Astrocyte (in vitro differentiated cells and primary cell): ENCODE measurements at places on chromosomes 2 and 18.

DNA sequence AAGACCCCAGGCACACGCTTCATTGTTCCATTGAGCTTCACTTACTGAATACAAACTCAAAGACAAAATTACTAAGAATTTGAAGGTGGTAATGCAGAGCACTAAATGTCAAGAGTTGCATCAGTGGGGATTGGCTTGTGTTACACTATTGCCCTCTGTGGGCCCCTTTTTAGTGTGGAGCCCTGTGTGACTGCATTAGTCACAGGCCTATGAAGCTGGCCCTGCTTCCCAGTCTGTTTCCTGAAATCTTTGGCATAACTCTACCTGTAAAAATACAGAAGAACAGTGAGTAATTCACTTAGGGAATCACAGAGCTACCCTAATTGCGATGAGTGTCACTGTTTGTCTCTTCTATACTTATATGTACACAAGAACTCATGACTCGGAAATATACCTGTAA is 40.0 kb upstream of the STPG4 start:
- no peaks in the 10 kb centered on the region for H3K36me3 ChIP-seq
- peak; percentile 32 for DNase-seq

DNA sequence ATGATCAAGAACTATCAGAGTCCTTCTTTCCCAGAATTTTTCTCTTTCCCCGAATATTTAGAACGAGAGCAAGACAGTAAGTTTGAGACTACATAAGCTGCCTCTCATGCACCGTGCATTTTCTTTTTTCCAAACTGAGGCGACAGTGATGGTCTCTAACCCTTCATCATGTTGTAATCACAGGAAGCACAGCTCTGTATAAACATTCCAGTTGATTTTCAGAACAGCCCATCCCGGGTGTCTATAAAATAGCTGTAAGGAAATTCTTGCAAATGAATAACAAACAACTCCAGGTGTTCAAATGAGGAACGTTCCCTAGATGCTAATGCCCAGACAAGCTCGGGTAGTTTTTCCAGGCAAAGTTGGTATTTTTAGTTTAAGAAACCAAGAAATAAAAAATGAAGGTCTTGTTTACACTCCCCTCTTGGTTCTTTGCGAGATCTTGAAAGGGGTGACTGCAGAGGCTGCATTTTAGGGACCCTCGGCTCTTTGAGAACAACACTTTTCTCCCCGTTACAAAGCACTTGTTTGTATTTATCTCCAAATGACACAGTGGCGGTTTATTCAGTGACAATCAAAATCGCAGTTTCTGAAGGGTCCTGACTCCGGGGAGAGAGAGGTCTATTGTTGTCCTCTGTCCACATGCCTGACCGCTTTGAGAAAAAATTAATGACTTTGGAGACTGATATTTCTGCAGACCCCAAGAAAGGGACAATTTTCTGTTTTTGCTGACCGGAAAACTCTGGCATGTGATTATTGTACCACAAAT is 101.1 kb upstream of the NCK2 start:
- H3K4me1 ChIP-seq: peaks cover 7% of the 10 kb centered on the region
- no peak overlapping the region for H3K4me3 ChIP-seq
- no peaks in the 10 kb centered on the region for H3K36me3 ChIP-seq
- no peak for DNase-seq
- H3K27me3 ChIP-seq: peaks cover 27% of the 10 kb centered on the region

GRCh38 chr2:138421315-138421970 is 80.1 kb upstream of the SPOPL start:
- peak overlapping the region; percentile 17 for H3K27ac ChIP-seq
- no peaks in the 10 kb centered on the region for H3K27me3 ChIP-seq
- no peak overlapping the region for H3K4me3 ChIP-seq
- DNase-seq: peak; percentile 44
- peaks cover 4% of the 10 kb centered on the region for H3K4me1 ChIP-seq
- no peaks in the 10 kb centered on the region for H3K36me3 ChIP-seq

DNA sequence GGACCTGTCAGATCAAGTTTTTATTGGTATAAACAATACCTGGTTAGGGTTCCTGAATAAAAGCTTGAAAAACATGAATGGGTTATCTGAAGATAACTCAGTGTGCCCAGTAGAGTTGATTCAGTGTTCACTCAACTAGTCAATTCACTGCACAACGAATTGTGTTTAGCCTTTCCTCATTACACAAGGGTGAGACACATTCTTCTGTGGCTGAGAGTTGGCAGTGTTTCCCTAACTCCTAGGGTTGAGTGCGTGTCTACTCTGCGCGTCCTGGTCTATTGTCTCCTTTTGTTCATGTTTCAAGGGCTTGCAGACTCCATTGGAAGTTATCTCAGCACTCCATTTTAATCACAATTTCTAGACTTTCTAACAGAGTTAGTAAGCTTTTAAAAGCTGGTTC is 32.8 kb upstream of the TMEM178A start:
- H3K27ac ChIP-seq: peak overlapping the region; percentile 96
- H3K4me1 ChIP-seq: peaks cover 30% of the 10 kb centered on the region

GRCh38 chr2:164617466-164617865 is 3.8 kb downstream of the GRB14 start:
- no peaks in the 10 kb centered on the region for H3K36me3 ChIP-seq
- H3K4me1 ChIP-seq: peaks cover 6% of the 10 kb centered on the region
- H3K4me3 ChIP-seq: no peak overlapping the region
- H3K27me3 ChIP-seq: no peaks in the 10 kb centered on the region

- peaks cover 3% of the 10 kb centered on the region for H3K4me1 ChIP-seq
- no peaks in the 10 kb centered on the region for H3K36me3 ChIP-seq
- H3K27me3 ChIP-seq: no peaks in the 10 kb centered on the region
- peak; percentile 79 for DNase-seq
These were observed 127.9 kb downstream of the EVA1A start for GRCh38 chr2:75432761-75433361.
